Nephron progenitor cell (in vitro differentiated cells): ENCODE measurements at places on chromosomes 2 and 18.

GRCh38 chr2:118047380-118047826 lies 33.5 kb upstream of the CCDC93 start:
- DNase-seq, result no peak

DNA sequence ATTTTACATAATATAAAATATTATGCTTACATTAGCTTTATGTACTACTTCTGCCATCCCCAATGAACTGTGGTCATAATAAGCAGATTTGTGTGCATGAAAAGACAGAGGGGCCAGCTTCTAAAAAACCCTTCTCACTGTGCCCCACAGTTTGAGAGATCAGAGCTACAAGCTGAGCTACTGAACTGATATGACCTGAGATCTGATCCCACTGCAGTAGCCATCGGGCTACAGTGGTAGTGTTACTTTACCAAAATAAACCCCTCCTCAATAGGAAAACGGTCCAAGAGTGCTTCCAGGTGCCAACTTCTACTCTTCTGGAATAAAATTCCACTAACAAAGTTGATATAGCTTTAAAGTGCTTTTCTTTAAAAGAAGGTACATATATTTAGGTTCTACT lies 43.1 kb downstream of the IKZF2 start:
- DNase-seq, result no peak

DNA sequence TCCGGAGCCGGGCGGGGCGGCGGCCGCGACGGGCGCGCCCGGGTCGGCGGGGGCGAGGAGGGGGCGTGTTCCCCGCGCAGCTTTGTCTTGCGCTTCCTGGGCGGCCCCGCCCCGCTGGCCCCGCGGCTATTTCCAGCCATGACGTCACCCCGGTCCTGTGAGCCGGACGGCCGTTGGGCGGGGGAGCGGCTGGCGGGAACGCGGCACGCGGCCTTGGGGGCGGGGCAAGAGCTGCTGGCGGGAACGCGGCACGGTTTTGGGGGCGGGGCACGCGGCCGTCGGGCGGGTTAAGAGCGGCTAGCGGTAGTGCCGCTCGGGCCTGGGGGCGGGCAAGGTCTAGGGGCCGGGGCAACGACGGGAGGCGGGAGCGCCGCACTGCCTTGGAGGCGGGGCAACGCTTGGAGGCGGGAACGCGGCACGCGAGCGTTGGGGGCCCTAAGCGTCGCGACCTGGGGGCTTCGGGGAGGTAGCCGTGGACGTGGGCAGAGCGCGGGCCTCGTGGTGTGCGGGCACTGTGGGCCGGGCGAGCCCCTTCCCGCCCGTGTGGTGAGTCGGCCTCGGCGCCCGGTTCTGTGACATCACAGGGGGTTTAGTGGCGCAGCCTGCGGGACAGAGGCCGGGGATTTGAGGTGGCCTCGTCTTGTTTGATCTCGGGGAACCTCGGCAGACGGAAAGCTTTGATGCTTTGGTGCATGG lies 704 bp downstream of the KLF11 start:
- DNase-seq, result peak; percentile 91

DNA sequence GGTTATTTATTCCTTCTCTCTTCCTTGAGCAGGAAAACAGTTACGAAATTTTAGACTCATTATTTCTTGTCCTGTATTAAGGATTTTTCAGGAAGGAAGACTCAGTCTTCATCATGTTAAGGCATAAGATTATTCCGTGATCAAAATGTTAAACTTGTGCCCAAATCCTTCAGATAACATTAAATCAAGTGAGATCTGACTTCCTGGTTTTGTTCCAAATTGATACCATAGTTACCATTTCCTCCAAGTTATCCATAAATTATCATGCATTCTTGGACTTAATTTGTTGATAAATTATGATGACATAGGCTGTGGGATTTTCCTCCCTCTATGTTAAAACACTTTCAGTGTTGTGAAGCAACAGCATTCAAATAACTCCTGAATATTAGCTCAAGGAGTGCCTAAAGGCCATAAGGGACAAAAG lies 31.9 kb downstream of the EFEMP1 start:
- no peak for DNase-seq

- DNase-seq, result no peak
Observed at GRCh38 chr2:14428056-14428455, 204.5 kb upstream of the LRATD1 start.
